ENCODE measurements at places on chromosomes 1 and 21. TPM values are rescaled to one million over a fixed set of nuclear protein-coding genes. Genes with fewer than 3 reads are reported as not detected.
A peak's percentile ranks its signal among the peaks of the same experiment; 100 is the strongest.

DIO1 gene
- total RNA-seq, result not detected

NBPF9 gene
- total RNA-seq, result 44.2 TPM

- peak overlapping the region; percentile 43 for H3K27ac ChIP-seq
- no peak overlapping the region for H3K4me3 ChIP-seq
- no peaks in the 10 kb centered on the region for H3K27me3 ChIP-seq
- no peak for DNase-seq
- no peaks in the 10 kb centered on the region for H3K4me1 ChIP-seq
- H3K36me3 ChIP-seq, result no peaks in the 10 kb centered on the region
These were observed 18.6 kb downstream of the FAM151A start for GRCh38 chr1:54604572-54605370.

GRCh38 chr1:159009704-159010361 lies at the start of gene IFI16:
Gene IFI16, plus strand, starts transcription at chr1:159009907. Its CDS starts 4,774 bp downstream, at chr1:159014681.
- no peak within 1 kb of the TSS for H3K4me3 ChIP-seq
- no peaks in the 10 kb centered on the region for H3K36me3 ChIP-seq
- peaks cover 28% of the 10 kb centered on the region for H3K4me1 ChIP-seq
- no peaks in the 10 kb centered on the region for H3K27me3 ChIP-seq

DNA sequence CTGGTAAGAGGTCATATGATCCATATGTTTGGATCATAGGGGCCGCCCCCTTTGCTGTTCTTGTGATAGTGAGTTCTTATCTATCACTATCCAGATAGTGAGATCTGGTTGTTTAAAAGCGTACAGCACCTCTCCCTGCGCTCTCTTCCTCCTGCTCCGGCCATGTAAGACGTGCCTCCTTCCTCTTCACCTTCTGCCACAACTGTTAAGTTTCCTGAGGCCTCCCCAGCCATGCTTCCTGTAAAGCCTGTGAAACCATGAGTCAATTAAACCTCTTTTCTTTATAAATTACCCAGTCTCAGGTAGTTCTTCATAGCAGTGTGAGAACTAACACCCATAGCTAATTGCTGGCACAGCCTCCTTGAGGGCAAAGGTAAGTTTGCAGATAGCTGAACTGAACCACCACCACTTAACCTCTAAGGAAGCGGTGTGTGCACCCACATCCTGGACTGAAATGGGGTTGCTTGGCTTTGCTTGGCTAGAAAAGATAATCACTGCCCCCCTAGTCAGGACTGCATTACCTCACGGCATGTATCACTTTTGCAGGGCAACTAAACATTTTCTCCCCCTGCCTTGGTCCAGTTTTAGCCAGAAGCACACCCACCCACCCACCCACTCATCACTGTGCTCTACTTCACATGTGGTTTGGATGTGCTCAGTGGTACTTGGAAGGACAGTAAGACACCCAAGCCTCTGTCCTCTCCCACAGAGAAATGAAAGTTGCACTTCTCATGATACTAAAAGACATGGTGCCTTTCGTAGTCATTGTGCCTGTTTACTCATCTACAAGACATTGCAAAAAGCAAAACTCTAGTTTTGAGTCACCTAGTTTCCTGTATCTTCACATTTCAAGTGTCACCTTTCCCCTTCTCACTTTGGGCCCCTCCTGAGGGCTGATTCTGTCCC lies 23.1 kb upstream of the PTAFR start:
- peaks cover 3% of the 10 kb centered on the region for H3K4me1 ChIP-seq
- H3K27ac ChIP-seq, result peak overlapping the region; percentile 59
- no peaks in the 10 kb centered on the region for H3K27me3 ChIP-seq
- peaks cover 10% of the 10 kb centered on the region for H3K36me3 ChIP-seq
- no peak overlapping the region for H3K4me3 ChIP-seq
- DNase-seq, result no peak

DNA sequence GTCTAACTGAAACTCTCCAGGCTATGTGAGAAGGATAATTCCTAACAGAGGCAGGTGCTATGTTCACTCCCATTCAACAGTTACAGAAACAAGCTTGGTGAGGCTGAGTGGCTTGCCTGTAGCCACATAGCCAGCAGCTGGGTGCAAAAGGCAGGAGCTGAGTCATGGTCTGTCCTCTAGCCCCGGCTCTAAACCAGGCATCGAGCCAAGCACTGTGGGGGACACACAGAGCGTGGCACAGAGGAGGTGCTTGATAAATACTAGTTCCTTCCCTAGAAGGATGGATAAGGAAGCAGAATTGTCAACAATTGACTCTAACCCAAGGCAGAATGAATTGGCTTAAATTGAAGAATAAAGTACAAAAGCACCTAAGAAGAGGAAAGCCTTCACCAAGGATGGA lies 10.4 kb upstream of the KCNA2 start:
- no peak overlapping the region for H3K4me3 ChIP-seq
- no peak overlapping the region for H3K27ac ChIP-seq
- no peaks in the 10 kb centered on the region for H3K36me3 ChIP-seq
- peaks cover 5% of the 10 kb centered on the region for H3K4me1 ChIP-seq
- H3K27me3 ChIP-seq, result peaks cover 84% of the 10 kb centered on the region

Measured in neural crest cell (in vitro differentiated cells).